ENCODE measurements at places on chromosomes 5 and 9.
A peak's percentile ranks its signal among the peaks of the same experiment; 100 is the strongest.

GRCh38 chr9:135448663-135449100 is 30.9 kb upstream of the PPP1R26 start:
- no peak for DNase-seq

- DNase-seq, result no peak
Measured at GRCh38 chr5:157820593-157821252, 38.2 kb downstream of the CLINT1 start.

DNA sequence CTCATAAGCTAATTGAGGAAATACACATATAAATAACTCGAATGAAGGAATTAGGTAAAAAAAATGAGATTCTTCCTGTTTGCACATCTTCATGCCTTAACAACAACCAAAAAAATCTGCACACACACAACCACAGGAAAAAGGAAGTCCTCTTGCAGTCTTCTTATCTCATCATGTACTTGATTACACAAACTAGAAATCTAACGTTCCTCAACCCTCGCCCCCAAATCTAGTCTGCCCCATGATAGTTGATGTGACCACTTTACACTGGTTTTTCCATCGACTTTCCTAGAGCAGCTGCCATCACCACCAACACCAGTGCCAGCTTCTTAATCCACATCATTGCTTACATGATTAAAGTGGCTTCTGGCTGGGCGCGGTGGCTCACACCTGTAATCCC is 31.2 kb upstream of the RNU6ATAC start:
- no peak for DNase-seq

DNA sequence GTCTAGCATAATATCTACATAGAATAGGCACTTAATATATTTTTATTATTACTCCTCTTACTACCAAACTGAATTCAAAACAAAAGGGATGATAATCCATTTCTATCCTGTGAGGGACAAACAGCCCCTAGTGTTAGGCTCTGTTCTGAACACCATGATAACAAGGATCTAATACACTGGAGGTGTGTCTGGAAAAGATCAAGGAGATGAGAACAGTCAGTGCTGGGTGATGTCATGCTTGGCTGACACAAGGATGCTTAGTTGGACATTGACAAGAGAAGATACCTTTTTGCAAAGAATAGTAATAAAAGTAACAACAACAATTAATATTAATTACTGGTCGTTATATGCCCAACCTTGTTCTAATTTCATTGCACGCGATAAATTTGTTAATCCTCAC is 458.7 kb downstream of the EBF1 start:
- no peak for DNase-seq

DNA sequence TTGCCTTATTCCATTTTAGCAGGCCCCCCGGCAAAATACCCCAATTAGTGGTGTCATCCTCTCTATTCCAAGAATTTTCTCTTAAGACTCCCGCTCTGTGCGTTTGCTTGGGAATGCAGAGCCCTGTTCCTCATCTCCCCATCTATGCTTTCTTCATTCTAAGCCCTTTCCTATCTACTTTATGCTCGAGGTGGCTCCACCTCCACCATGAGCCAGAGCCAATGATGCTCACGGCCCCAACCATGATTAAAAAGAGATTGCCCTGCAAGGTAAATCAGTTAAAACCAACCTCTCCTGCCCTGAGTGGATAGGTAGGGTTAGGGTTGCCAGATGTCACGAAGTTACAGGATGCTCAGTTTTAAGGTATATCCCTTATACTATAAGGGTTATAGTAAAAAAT is 677 bp upstream of the TXNDC15 start:
- DNase-seq, result peak; percentile 8

DNA sequence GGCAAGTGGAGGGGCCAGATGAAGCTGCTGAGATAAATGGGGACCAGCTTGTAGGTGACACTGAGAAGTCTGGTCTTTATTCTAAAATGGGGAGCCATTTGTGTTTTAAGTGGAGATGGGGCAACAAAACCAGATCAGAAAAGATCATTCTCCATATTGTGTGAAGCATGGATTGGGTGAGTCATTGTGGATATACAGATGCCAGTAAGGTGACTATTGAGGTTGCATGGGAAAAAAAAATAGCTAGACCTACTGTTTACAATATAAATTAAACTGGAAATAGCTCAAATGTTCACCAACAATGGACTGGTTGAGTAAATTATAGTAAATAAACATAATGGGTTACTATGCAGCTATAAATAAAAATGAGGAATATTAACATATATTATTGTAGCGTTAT is 5.4 kb upstream of the MAP1B start:
- no peak for DNase-seq

DNA sequence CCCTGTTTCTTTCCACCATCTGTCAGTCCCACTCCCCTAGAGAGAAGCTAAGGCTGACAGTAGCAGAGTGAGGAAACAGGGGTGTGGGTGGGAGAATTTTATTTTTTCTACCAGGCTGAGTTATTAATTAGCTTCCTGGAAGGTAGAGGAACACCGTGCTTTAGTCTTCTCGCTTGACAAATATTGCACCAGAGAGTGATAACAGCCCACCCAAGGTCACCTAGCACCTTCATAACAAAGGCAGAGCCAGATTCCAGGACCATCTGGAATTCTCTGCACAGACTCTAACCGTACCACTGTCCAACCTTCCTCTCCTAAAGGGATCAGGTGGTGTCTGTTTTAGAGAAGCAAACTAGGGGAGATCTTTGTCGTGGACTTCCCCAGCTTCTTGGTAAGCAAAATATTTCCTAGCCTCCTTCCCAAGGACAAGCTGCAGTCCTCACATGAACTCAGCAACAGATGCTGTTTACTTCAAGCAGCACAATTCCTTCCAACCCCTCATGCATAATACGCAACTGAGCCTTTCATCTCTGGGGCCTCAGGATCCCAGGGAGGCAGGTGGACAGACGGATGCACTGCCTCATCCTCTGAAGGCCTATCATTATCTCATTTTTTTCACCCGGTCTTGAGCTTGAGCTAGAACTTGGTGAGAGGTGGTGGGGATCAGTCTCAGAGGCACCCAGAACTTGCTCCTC is 308.7 kb upstream of the BRINP1 start:
- DNase-seq, result no peak

- DNase-seq, result no peak
Measured at GRCh38 chr5:30994902-30995301, 198.6 kb upstream of the CDH6 start.

DNA sequence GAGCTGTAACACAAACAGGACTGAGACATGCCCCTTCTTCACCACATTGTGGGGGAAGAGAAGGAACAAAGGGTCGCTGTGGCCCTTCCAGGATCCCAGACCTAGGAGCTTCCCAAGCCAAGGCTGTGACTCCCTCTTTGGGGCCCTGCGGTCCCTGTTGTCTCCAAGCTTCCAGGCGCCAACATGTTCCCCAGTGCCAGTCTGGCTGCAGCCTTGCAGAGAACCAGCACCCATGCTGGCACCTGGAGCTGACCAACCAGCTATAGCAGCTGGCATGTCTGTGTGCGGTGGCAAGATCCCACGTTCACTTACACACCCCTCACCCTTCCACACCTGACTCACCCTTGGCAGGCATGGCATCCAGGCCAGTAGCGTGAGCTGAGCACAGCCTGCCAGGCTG is 20.7 kb upstream of the FANCC start:
- DNase-seq, result no peak

Measured in activated CD4-positive, alpha-beta T cell treated with anti-CD3 and anti-CD28 coated beads, Interleukin-2, amount 50 U/mL, for 1 hour (primary cell).